ENCODE measurements at places on chromosomes 16 and 17.

DNA sequence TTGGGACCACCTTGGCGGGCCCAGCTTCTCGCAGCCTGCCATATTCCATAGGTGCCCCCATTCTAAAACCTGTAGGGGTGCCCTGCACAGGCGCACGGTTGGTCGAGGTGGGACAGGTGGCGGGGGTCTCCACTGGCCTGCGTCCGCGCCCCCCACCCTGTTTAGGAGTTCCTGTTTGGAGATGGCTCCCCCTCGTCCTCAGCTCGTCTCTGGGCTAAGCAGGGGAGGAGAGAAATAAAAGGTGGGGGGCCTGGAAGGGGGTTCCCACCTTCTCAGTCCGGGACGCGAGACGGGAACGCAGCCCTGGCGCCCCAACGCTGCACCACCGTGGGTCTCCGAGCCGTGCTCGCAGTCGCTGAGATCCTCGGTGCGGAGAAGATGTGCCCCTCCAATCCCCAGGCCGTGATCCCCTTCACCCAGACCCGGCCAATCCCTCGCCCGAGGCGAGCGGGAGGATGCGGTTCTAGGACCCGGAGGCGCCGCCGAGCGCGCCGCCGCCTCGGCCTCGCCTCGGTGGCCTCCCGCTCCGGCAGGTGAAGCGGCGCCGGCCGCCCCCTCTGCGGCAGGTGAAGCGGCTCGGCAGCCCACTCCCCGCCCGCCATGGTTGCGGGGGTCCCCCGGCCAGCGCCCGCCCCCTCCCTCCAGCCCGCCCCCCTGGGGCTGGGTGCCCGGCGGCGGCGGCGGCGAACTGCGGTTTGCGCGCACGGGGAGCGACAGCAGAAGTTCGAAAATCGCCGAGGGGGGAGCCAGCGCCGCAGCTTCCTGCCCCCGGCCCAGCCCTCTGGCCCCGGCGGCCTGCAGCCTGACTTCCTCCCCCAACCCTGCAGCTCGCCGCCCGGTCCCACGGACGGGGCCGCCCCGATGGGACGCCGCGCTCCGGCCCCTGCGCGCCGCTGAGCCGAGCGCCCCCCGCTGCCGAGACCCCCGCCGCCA lies at the start of gene FMNL1:
Gene FMNL1, plus strand, starts transcription at position 805 of the 933 bp plus-strand sequence. CDS start 240 bp downstream, outside the sequence.
- DNase-seq, result no peak

GRCh38 chr16:17368951-17369350 lies 101.8 kb downstream of the XYLT1 start:
- DNase-seq, result no peak

GRCh38 chr16:82594114-82594513 lies 32.7 kb upstream of the CDH13 start:
- DNase-seq, result no peak

GRCh38 chr17:4576161-4576558 lies 8.2 kb upstream of the SMTNL2 start:
- DNase-seq, result no peak

- DNase-seq, result no peak
Observed at GRCh38 chr17:75927286-75927922, 13.4 kb downstream of the FBF1 start.

DNA sequence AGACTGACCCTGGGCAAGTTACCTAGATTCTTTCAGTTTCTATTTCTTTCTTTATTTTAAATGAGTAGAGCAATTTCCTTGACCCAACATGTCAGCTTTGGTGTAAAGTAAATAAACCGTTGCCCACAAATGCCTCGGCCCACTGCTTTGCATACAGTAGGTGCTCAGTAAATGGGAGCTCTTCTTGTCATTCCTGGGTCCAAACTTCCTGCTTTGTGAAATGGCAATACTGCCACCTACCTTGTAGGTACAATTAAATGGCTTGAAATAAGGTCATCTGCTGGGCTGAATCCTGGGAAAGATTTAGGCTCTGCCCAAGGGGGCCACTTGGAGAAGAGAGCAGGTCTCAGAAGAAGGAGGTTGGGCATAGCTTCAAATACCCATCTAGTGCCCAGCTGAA lies 253.0 kb downstream of the HS3ST3B1 start:
- no peak for DNase-seq

- no peak for DNase-seq
Observed at GRCh38 chr17:34452769-34453168, 89.7 kb upstream of the CCL1 start.

GRCh38 chr16:89067677-89068443 lies 25.8 kb upstream of the ACSF3 start:
- no peak for DNase-seq

DNA sequence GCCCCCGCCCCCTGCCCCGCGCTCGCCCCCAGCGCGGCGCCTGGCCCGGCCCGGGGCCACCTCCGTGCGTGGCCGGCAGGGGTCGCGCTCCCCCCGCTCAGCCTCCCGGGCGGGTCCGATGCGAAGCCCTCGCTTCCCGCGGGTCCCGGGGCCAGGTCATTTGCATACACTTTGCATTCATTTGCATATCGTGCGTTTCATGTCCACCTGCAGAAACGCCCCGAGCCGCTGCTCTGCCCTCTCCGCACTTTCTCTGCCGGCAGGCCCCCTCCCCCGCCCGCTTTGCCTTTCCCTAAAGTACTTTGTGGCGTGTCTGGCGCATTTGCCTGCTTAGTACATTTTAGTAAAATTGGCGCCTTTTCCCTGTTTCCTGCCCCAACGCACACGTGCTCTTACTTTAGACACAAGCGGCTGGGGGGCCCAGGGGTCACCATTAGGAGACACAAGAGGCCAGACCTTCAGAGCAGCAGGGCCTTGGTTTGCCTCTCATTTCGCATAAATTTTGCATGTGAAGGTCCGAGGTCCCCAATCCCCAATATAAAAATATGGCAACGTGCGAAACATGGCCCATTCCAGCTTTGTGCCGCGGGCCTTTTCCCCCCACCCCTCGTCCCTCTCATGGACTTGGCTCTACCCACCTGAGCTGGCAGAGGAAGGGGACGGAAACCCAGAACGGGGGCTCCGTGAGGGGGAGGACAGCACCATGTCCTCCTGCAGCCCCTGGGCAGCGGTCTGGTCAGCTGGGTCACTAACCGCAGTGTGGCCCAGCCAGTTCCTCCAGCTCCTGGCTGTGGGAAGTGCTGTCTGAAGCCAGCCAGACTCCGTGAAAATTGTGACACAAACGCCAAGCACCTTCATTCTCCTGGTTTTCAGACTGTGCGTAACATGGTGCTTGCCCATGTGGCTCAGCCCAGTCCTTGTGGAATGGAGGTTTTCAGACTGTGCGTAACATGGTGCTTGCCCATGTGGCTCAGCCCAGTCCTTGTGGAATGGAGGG lies 34.8 kb downstream of the CBFA2T3 start:
- no peak for DNase-seq

DNA sequence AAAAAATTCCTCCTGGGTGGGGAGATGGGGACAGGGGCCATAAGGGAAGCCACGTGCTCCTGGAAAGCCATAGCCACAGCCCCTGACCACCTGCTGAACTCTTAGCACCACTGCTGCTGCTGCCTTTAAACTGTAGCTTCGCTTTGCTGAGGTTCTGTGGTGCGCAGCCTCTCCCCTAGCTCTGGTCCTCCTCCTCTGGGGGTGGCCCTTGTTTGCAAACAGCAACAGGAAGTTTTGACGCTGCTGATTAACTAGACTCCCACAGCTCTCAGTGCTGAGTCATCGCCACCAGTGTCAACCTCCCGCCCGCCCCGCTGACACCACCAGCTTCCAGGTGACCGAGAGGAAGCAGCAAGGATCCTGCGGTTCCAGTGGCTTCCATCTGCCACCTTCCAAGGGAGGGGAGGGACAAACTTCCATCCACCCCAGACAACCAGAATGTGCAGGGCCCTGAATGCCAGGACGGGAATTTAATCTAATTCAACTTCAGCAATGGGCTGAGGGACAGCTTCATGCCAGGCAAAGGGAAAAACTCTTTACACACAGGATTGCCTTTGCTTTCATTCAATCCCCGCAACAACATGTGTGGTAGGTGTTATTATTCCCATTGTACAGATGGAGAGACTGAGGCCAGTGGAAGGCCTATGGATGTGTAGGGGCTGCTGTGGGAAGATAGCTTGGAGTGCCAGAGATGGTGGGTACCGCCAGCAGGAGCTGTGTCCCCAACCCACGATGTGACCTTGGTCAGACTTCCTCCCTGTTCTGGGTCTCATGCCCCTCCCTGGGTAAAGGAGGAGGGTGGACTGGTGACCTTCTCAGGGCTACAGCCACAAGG lies 8.1 kb upstream of the KIFC3 start:
- DNase-seq, result no peak

DNA sequence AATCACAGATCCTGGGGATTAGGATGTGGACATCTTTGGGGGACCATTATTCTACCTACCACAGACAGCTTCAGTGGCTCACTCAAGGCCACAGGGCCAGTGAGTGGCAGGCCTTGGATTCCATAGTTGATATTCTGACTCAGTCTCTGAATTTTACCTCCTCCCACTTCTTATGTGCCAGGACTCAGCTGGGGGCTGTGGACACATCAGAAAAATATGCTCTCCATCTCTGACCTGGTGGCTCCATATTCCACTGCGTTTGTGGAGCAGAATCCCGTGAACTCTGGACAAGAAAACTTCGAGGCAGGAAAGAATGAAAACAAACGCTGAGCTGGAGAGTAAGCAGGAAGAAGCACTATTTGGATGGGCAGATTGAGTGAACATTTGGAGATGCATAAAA lies 301.8 kb upstream of the MAF start:
- DNase-seq, result no peak

All from fibroblast of skin of left quadriceps (primary cell).